ENCODE measurements at places on chromosomes 5 and 9.

- no peak for DNase-seq
These were observed 69.9 kb downstream of the ARSB start for GRCh38 chr5:78915170-78915569.

DNA sequence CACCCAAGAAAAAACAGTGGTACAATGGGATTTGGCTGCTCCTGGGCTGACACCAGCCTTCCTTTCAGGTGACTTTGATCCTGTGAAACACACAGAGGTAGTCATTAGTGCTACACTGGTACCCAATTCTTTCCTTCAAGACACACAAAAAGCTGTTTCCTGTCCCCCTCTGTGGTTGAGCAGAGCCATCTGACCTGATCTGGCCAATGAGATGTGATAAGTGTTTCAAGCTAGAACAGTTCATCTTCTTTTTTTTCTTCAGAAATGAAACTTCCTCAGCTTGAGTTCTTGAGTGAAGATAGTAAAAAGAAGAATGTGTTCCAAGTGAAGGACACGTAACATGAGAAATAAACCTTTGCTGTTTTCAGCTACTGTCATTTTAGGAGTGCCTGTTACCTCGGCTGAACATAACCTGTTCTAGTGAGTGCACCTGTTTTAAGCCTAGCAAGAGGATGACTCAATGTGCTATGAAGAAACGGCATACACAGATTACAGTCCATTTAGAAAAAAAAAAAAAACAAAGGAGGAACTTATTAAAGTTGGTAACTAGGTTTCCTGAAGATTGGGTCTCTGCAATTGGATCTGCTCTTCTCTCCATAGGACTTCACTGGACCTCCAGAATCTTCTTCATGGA, 287.8 kb downstream of the GAS1 start:
- no peak for DNase-seq

GRCh38 chr9:89388084-89388867, 70.0 kb downstream of the SECISBP2 start:
- no peak for DNase-seq

GRCh38 chr5:67879620-67880510, 335.7 kb upstream of the PIK3R1 start:
- no peak for DNase-seq

GRCh38 chr5:32961059-32961415, 249.9 kb downstream of the NPR3 start:
- DNase-seq: no peak

DNA sequence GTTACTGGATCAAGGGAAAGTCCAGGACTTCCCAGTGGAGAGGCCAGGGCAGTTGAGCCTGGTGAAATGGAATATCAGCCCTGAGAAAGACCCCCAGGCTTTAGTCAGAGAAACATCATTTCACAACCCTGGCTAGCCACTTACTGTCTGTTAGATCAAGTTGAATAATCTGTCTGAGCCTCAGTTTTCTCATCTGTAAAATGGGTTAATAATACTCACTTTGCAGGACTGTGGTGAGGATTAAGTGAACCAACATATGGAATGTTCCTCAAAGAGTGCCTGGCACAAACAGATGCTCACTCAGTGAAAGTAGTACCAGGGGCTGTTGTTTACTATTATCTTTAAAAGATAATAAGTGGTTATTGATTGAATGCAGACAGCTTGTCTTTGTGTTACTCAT, 110.5 kb downstream of the SV2C start:
- no peak for DNase-seq

DNA sequence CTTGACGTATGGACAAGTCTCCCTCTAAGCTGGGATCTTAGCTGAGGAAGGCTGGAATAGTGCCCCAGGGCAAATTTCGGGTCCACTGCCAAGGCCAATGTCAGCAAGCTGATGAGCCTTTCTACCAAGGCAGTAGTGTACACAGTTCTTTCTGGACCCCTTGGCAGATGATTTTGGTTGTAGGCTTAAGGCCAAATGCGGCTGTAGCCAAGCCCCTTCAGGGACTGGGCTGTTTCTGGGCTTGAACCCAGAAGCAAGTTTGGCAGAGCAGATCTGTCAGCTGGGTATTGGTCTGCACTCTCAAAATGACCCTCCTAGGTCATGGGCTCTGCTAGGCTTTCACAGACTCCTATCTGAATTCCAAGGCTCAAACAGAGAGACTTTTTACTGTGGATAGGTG, 121.6 kb downstream of the ADAMTSL1 start:
- no peak for DNase-seq

DNA sequence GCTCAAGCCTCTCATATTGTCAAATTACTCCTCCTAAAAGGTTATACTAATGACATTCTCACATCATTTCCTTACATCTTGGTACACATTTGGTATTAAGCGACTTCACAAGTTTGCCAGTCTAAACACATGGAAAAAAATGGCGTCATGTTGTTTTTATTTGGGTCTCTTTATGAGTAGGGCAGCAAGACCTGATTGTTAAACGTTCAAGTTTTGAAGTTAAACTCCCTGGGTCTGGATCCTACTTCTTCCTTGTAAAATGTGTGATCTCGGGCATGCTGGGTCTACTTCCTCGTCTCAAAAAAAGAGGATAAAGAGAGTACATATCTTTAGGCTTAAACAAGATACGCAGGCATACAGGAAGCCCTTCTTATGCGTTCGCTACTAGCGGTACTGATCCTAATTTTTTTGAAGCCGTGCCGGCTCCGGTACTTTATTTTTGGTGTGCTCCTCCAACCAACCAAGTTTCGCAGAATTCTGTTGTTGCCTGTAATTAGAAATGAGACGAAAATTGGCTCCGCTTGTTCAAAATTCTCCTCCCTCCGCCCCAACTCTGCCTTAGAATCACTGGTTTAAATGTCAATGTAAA, 596 bp upstream of the CDC37L1 start:
- no peak for DNase-seq

GRCh38 chr5:151005187-151005949, 15.0 kb upstream of the GPX3 start:
- DNase-seq: no peak

GRCh38 chr5:93883459-93883858, 142.1 kb upstream of the POU5F2 start:
- DNase-seq: no peak

GRCh38 chr5:132222649-132223038, 5.0 kb downstream of the P4HA2 start:
- DNase-seq: no peak

- DNase-seq: no peak
These were observed 16.6 kb downstream of the OCLN start for GRCh38 chr5:69509212-69509611.

- no peak for DNase-seq
These were observed 16.7 kb upstream of the SLC28A3 start for GRCh38 chr9:84357275-84357674.

- no peak for DNase-seq
These were observed 119.0 kb downstream of the TRIM32 start for GRCh38 chr9:116806075-116806474.

- no peak for DNase-seq
These were observed 1816.1 kb upstream of the C9orf72 start for GRCh38 chr9:29389421-29389820.

DNA sequence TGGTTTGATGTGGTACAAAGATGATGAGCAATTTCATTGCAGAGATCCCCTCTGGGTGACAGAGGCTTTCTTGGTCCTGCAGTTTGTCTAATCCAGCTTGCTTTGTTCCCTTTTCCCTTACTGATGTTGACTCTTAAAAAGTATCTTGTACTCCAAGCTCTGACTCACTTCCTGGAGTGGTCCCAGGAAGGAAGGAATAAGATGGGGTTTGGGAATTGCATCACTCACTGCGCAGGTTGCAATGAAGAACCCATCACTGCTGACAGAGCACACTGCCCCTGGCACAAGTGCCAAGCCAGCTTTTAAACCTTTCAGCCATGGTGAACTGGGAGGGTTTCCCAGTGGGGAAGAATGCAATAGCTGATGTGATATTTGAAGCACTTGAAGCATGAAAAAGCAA, 662.2 kb upstream of the CTNND2 start:
- no peak for DNase-seq

- no peak for DNase-seq
These were observed 9.4 kb upstream of the FGFR4 start for GRCh38 chr5:177077335-177077734.

- DNase-seq: no peak
These were observed 28.7 kb upstream of the PALM2AKAP2 start for GRCh38 chr9:109751253-109751652.

DNA sequence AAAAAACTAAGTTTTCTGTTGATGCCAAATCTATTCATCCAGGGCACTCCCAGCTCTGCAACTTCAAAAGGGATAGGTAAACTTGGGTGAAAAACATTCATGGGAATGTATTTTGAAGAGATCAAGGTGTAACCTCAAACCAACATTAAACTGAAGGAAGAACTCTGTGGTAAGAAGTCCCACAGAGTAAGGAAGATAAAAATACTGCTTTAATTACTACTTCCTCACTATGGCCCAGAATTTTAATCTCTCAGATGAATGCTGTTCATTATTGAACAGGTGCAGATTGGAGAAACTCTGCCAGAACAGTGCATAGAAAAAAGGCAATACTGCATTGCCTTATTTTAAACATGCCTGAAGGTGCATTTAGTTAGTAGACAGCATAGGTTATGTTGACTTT, 37.6 kb upstream of the ANXA1 start:
- DNase-seq: no peak

GRCh38 chr5:134438721-134439123, 27.0 kb upstream of the CDKN2AIPNL start:
- DNase-seq: no peak

DNA sequence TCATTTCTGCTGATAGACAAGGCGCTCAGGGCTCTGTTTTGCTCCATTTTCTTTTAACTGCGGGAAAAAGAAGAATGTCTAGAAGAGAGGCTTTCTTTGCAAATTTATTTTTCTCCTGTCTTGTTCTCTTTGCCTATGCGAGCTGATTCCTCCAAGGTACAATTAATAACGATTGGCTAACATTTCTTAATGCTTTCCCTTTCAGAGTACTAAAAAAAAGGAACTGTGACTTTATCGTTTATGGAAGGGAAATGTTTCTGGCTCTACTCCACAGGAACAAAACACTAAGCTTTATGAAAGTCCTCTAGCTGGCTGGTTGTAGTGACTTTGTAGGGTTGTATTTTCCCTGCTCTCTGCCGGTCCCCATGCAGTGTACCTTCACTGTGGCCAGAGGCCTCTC, 11.7 kb downstream of the NSG2 start:
- DNase-seq: no peak

- no peak for DNase-seq
These were observed 43.3 kb downstream of the TEK start for GRCh38 chr9:27152405-27152718.

- DNase-seq: peak; percentile 36
These were observed 43.1 kb downstream of the NACC2 start for GRCh38 chr9:136051837-136052471.

DNA sequence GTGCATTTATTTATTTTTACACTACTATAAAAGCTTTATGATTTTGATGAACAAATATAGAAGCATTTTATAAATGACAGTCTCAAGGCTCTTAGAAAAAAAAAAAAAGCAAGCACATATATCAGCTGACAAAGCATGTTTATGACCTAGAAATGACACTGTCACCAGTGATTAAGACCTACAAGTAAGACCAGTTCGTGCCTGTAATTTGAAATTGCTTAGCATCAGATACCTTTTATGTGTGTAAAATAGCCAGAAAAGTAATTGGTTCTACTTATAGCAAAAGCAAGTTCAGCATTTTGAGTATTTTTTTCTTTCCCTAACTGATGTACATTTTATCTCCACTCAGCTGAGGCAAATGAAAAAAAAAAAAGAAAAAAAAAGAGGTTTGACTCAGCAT, 808.4 kb downstream of the CDH18 start:
- DNase-seq: no peak

DNA sequence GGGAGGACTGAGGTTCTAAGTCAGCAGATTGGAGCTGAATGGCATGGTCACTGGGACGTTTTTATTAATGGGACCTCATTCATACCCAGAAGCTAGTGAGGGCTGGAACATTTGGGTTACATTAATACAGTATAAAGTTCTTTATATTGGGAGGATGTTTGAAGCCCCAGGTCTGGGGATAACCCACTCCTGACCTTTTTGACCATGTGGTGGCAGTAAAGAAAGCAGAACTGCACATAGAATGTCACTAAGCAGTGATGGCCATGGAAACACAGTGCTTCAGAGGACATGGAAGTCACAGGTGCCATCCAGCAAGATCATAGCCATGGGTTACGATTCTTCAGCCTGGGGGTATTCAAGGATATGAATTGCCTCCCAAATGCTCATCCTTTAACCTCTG, 176.0 kb downstream of the ATP10B start:
- DNase-seq: peak; percentile 21

GRCh38 chr9:71628247-71628646, 140.1 kb downstream of the CEMIP2 start:
- no peak for DNase-seq

GRCh38 chr5:121319292-121319691, 532.4 kb upstream of the FTMT start:
- no peak for DNase-seq

DNA sequence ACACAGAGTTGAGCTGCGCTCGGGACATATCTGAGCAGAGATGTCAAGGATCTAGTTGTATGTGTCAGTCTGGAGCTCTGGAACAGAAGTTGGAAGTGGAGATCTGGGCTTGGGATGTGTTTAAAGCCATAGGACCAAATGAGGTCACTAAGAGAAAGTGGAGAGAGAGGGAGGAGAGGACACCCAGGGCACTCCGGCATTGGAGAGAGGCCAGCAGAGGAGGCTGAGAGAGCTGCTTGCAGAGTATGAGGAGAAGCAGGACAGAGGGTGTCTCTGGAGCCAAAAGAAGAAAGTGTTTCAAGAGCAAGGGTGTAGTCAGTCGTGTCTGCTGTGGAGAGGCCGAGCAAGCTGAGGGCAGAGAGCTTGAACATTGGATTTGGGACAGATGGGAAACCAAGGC, 34.7 kb downstream of the ARHGEF37 start:
- no peak for DNase-seq

- peak; percentile 44 for DNase-seq
These were observed 671.1 kb downstream of the TAF11L14 start for GRCh38 chr5:18305288-18305924.

GRCh38 chr9:137087409-137087925, 682 bp downstream of the MAN1B1 start:
- no peak for DNase-seq

DNA sequence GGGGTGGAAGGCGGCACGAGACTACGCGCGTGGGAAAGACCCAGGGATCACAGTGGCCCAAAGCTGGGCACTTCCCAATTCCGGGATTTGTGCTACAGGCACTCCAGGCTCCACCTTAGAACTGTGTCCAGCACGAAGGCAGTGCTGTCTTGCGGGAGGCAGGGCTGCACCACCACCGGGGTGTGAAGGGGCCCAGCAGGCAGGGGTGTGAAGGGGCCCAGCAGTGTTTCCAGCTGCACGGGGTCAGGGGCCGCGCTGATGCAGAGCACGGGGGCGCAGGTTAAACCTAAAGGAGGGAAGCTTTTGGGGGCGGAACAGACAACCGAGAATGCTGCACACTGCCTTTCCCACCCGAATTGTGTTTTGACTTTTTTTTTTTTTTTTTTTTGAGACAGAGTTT, 1.1 kb upstream of the PDCD6 start:
- DNase-seq: no peak

GRCh38 chr9:21070906-21071305, 6.8 kb downstream of the IFNB1 start:
- DNase-seq: no peak

- DNase-seq: peak; percentile 87
These were observed 115.0 kb upstream of the CACNA1B start for GRCh38 chr9:137762414-137763061.
